Kidney (tissue), 22 donors: ENCODE measurements at places on chromosomes 6 and 20. TPM values are rescaled to one million over a fixed set of nuclear protein-coding genes. Genes with fewer than 3 reads are reported as not detected.

DNA sequence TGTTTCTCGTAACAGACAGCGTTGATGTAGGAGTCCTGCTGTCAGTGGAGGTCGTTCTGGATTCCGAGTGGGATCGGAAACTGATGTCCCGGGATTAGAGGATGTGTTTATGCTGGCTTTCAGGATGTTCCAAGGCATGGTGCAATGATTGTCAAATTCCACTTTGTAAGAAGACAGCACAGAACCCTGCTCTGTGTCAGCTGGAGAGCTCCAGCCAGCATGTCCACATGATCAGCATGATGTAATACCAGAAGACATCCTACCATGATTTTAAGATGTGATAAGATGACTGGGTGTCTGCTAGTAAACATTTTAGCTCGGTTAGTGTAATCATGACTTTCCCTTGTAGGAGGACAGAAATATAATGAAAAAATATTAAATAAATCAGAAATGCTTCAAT lies 20.3 kb downstream of the ENPP1 start:
- no peak for DNase-seq

DNA sequence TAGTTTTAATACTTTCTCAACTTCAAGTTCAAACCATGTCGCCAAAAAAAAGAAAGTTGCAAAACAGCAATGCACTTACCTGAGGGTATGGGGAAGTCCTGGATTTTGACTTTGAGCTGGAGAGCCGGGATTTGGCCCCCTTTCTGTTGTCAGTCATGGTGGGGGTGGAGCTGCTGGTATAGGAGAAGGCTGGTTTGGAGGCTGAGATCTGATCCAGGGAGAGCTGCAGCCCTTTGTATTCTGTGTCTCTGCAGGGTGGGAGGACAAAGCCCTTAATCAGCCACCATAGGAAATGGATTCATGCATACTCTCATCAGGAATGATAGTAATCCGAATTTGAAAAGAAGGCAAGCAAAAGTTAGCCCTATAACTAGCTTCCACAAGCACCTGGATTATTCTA lies 44.0 kb downstream of the SIM1 start:
- DNase-seq = no peak

DNA sequence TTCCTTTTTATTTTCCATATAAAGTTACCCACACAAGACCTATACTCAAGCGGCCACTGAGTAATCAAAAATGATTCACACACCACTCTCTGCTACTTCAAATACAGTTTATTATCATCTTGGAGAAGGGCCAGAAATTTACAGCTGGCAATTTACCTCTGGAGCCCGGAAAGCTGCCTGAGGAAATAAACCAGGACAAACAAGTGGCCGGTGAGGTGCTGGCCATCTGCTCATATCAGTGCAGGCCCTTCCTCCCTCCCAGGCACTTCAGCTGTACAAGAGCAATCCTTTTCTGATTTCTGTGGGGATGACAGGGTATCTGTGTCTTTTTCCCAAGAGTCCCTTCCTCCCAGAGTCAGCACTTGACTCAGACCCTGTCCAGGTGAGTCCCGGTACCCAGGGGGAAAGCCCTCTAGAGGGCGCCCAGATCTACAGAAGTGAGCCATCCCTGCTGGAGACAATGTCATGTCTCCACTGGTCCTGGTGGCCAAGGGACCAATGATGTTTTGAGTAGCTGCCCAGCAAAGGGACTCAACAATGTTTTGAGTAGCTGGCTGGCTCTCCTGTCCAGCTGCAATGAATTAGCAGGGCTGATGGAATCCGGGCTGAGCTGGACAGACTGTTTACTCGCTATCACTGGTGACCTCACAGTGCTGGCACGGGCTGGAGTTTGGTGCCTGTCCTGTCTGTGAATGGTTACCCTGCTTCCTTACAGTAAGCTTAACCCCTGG lies 23.6 kb downstream of the LRP11 start:
- no peak for DNase-seq

FNDC1 gene
- total RNA-seq = 1.3 TPM

- no peak for DNase-seq
Observed at GRCh38 chr6:54463354-54464024, 155.2 kb downstream of the TINAG start.

- no peak for DNase-seq
Observed at GRCh38 chr6:138643210-138643609, 130.4 kb upstream of the CCDC28A start.
